ENCODE measurements at places on chromosomes 11 and 22. TPM values are rescaled to one million over a fixed set of nuclear protein-coding genes. Genes with fewer than 3 reads are reported as not detected.

- H3K27me3 ChIP-seq: peaks cover 4% of the 10 kb centered on the region
- peak overlapping the region; percentile 70 for H3K27ac ChIP-seq
- no peaks in the 10 kb centered on the region for H3K36me3 ChIP-seq
- H3K4me3 ChIP-seq: peak overlapping the region; percentile 51
- H3K4me1 ChIP-seq: peaks cover 7% of the 10 kb centered on the region
- DNase-seq: peak; percentile 59
Observed at GRCh38 chr11:125063429-125064043, 431 bp downstream of the SLC37A2 start.

DNA sequence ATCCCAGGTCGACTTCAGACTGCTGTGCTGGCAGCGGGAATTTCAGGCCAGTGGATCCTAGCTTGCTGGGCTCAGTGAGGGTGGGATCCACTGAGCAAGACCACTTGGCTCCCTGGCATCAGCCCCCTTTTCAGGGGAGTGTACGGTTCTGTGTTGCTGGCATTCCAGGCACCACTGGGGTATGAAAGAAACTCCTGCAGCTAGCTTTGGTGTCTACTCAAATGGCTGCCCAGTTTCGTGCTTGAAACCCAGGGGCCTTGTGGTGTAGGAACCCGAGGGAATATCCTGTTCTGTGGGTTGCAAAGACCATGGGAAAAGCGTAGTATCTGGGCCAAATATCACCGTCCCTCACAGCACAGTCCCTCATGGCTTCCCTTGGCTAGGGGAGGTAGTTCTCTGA is 254.8 kb downstream of the GRIK4 start:
- H3K27ac ChIP-seq: no peak overlapping the region
- no peak overlapping the region for H3K4me3 ChIP-seq

ILK gene
- 607 TPM for total RNA-seq

USH1C gene
- 1.2 TPM for total RNA-seq

GRCh38 chr11:60842668-60843600 is 1.0 kb downstream of the CCDC86 start:
- H3K4me1 ChIP-seq: no peaks in the 10 kb centered on the region
- no peak for DNase-seq
- H3K27me3 ChIP-seq: no peaks in the 10 kb centered on the region
- H3K4me3 ChIP-seq: peak overlapping the region; percentile 94
- H3K27ac ChIP-seq: peak overlapping the region; percentile 73
- H3K36me3 ChIP-seq: peaks cover 2% of the 10 kb centered on the region

MRGPRE gene
- total RNA-seq: 1.4 TPM

Measured in sigmoid colon (tissue), 7 donors.